Fibroblast of lung (primary cell): ENCODE measurements at places on chromosomes 16 and 17.
A peak's percentile ranks its signal among the peaks of the same experiment; 100 is the strongest.

- DNase-seq = no peak
These were observed 44.0 kb downstream of the NLK start for GRCh38 chr17:28086519-28086918.

GRCh38 chr16:67364600-67365235 is 28.6 kb downstream of the TPPP3 start:
- no peak for DNase-seq

DNA sequence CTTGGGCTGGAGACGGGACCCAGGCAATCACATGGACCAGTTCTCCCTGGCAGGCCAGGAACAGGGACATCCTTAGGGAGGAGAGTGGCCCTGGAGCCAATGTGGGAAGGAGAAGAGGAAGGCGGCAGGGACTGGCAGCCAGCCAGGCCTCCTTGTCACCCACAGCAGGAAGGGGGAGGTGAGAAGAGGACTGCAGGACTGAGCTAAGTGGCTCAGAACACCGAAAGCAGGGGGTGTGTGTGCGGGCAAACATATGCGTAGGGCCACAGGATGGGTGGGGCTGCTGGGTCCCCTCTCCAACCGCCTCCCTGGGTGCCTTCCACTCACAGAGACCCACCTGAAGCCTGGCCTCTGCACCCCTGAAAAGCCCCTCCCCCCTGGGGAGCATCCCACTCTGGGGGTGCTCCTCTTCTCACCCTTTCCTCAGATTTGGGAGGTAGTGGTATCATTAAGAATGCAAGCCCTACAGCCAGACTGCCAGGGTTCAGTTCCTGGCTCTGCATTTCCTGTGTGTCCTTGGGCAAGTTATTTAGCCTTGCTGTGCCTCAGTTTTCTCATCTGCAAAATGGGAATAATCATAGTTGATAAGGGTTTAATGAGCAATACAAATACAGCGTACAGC is 8.1 kb downstream of the PNMT start:
- no peak for DNase-seq

DNA sequence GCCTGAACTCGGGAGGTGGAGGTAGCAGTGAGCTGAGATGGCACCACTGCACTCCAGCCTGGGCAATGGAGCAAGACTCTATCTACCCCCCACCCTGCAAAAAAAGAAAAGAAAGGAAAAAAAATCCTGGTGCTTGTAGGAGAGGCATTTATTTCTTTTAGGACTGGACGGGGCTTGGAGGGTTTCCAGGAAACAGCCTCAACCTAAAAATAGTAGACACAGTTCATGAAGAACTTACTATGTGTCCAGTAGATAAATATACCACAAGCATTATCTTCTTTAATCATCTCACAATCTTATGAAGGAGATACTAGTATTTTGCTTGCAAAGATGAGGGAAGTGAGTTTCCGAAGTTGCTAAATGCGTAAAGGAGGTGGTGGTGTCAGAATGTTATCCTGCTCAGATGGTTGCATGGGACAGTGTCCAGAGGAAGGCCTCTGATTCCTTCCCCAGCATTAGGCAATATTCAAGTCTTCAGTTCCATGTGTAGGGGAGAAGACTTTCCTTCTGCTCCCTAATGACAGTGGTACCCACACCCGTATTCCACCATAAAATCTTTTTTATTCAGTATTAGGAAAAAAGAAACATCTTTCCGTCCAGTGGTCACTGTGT is 263.2 kb downstream of the WWOX start:
- no peak for DNase-seq

DNA sequence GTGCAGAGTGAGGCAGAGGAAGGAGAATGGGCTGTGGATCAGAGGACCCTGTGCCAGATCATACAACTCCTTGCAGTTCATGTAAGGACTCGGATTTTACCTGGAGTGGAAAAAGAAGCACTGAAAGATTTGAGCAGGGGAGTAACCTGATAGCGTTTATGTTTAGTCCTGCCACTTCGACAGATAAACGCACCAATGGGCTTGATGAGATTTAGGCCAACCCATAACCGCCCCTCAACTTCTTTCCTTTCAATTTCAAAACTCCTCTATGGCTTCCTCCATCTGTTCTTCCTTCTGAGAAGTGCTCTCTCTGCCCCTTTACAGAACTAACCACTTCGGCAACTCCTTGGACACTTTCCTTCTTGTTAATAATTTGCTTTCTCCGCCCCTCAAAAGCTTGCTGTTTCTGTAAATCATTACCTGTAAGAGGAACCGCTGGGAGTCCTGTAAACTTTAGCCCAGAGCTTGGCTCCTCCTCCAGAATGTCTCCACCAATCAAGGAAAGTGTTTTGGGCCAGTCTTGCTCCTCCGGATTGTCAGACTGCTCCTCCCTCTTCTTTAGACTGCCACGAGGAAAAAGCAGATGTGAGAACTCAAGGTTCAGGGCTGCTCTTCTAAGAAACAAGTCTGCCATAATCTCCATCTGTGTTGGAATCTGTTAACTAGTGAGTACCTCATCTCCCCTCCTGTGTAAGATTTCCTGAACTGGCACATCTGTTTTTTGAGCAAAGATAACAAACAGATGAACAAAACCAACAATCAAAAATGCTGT is at the start of gene ACSM3:
Gene ACSM3, plus strand, starts transcription at position 554 of the 772 bp plus-strand sequence. CDS start 6,021 bp downstream, outside the sequence.
- DNase-seq = peak; percentile 83

DNA sequence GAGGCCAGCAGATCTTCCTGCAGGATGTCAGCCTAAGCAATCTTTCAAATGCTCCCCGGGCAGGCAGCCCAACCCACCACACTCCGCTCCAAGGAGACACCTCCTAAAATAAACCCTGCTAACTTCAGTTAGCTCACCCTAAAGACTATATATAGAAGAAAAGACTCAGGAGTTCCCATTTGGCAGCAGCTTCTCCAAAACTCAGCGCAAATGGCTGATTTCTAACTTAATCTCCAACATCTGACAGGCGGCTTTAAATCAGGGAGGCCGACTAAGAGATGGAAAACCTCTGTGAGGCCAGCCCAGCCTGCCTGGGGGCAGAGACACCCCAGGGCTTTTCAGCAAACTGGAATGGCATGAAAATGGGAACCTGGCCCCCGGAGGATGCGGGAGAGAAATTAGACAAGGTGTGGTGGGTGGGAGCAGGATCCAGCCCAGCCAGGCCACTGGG is 91.6 kb downstream of the XYLT1 start:
- peak; percentile 87 for DNase-seq

DNA sequence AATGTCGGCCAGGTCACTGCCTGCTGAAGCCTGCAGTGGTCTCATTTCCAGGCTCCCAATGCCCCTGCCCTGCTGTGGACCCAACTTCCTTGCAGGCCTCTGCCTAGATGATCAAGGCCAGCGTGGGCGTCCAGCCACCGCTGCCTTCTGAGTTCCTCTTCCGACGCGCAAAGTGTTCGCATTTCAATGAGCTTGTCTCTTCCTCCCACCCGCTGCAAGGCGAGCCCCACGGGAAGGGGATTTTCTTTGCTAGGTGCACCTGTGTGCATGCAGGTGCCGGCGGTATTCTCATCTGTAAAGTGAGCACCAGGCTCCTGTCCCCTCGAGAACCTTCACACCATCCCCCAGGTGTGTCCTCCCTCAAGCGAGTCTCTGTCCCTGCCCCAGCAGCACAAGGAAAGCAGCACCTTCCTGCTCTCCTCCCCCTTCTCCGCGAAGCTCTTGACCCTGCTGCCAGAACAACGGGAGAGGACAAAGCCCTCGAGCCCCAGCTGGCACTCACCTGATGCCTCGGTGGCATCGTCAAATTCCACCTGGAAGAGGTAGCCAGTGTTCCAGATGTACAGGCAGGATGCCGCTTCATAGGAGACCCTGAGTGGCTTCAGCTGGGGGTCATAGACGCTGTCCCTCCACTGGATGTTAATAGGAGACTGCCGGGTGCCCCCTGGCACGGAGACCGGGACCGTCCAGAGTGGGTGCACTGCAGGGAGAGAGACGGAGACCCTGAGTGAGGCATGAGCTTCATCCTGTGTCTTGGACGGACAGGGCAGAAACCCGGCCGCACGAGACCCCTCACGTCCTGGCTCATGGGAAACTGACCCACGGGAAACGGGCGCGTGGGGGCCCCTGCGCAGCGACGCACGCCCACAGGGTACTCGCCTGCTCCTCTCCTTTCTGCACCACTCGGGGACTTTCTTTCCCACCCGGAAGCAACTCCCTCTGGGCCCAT is 9.8 kb downstream of the CA5A start:
- no peak for DNase-seq

- peak; percentile 32 for DNase-seq
These were observed 83.8 kb upstream of the HNF1B start for GRCh38 chr17:37828651-37829124.

DNA sequence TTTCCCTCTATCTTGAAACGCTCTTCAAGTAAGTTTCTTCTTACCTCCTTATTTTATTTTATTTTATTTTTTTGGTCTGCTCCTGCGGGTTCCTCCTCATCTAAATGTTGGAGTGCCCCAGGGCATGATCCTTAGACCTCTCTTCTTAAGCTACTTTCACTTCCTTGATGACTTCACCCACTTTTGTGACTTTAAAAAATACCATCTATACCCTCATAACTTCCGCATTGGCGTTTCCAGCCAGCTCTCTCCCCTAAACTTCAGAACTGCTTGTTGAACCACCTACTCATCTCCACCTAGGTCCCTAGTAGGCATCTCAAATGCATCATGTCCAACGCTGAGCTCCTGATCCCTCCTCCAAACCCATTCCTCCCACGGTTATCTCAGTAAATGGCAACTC is 51.4 kb upstream of the NFAT5 start:
- DNase-seq = no peak

DNA sequence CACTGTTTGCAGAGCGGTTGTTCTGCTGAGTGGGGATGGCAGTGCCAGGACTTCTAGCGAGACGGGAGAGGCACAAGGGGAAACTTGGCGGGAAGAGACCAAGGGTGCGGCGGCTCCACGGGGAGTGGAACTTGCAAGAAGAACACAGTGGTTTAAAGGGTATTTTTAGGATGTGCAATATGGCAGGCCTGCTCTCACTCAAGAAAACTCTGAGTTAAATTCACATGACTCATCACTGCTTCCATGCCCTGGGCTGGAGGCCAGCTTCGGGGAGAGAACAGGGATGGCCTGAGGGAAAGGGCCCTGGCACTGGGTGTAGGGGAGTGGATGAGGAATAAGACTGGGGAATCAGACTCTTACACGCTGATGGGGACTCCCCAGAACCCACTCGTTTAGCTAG is 13.3 kb upstream of the CD300LD start:
- peak; percentile 78 for DNase-seq

GRCh38 chr16:50270510-50271147 is 4.3 kb downstream of the ADCY7 start:
- no peak for DNase-seq

DNA sequence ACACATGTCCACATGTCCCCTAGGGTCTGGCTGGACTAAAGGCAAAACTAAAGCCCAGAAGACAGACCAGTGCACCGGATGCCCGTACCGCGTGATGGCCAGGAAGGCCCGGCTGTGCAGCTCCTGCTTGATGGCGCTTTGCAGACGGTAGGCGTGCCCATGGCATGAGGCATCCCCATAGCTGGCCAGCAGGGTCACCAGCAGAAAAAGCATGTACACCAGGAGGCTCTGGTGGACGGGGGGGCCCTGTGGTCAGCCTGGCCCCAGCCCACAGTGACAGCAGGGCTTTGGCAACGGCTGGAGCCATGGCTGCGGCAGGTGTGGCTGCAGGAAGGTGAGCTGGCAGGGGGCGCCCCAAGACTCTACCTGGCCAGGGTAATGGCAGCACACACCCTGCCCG is 42.8 kb downstream of the PKD1 start:
- no peak for DNase-seq

GRCh38 chr16:35745821-35746248 is 2286.4 kb downstream of the TP53TG3F start:
- no peak for DNase-seq

- DNase-seq = peak; percentile 35
These were observed 387.1 kb upstream of the TNRC6C start for GRCh38 chr17:77571155-77571981.

GRCh38 chr16:6852643-6853225 is 479.9 kb upstream of the RBFOX1 start:
- DNase-seq = no peak

- no peak for DNase-seq
These were observed 4.4 kb downstream of the TBX2 start for GRCh38 chr17:61403801-61404662.

- DNase-seq = no peak
These were observed 4.7 kb downstream of the RPL13 start for GRCh38 chr16:89565256-89565505.

- DNase-seq = no peak
These were observed 553.2 kb downstream of the MAF start for GRCh38 chr16:79047337-79047736.

DNA sequence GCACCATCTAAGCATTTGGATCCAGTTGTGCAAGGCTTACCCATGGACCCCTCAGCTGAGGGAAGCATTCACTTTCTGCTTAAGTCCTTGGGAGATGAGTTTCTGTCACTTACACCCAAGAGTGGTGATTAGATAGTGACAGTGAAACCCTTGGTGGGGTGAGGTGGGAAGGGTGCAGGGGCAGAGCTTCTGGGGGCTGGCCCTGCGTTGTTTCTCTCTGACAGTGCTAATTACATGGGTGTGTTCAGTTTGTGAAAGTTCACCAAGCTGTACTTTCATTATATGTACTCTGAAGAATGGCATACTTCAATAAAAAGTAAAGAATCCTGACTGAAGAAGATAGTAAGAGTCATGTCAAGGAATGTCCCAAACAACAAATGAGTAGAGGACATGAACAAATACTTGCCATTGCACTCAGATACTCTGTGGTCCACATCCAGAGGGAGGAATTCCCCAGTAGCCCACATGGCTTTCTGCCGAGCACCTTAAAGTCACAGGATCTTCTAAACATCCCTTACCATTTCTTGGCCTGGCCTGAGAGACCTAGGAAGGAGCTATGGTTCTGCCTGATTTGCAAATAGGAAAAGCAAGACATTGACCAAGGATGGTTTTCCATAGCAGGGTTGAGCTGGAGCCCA is 8.4 kb downstream of the CHST6 start:
- no peak for DNase-seq

DNA sequence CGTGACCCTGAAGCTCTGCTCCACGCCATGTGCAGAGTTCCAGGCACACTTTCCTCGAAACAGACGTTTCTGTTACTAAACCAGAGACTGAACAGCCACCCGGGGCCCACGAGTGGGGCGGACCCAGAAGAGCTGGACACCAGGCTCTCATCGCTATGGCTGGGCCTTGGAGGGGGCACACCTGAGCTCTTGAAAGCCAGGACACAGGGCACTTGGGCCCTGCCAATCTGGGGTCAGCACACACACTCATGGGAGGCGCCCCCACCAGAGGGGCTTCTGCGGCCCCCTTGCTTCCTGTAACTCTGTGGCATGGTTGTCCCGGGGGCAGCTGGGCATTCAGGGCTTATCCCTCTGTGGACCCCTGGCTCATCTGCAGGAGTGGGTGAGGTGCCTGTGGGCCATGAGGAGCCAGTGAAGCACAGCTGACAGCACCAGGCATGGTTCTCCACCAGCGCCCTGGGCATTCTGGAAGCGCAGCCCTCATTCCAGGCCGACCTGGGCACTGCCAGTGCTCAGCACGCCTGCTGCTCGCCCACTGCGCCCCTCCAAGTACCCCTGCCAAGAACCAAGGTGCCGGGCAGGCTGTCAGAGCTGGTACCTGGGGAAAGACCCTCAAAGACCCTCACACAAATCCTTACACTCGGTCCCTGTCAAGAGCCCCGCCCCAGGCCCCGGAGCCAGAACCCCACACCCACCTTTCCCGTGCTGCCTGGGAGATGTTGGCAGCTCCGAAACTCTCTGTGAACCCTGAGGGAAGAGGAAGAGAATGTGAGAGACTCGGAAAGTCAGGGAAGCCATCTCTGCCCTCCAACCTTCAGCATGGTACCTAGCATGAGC is 61.1 kb downstream of the IL21R start:
- DNase-seq = no peak

- no peak for DNase-seq
These were observed 32.0 kb downstream of the SPNS3 start for GRCh38 chr17:4465786-4466185.

- peak; percentile 50 for DNase-seq
These were observed 83.3 kb downstream of the C16orf95 start for GRCh38 chr16:87233928-87234327.

GRCh38 chr16:58678269-58678668 is 6.3 kb downstream of the SLC38A7 start:
- DNase-seq = no peak
